ENCODE measurements at places on chromosomes 16 and 17.

- DNase-seq: peak; percentile 1
Measured at GRCh38 chr16:76639685-76640289, 362.6 kb downstream of the CNTNAP4 start.

DNA sequence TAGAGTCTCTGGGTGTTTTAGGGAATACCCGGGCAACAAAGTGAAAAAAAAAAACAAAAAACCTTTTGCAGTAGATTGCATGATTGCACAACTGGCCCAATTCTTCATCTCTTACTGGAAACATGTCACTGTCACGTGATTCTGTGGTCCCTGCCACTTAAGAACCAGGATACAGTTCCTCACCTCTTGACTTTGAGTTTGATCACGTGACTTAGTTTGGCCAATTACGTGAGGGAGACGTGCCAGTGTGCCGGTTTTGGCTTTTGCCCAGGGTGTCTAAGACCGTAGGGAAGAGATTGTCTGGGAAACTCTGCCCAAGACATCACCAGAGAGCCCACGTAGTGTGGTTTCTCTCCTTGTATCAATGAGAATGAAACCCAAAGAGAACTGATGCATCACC is 88.7 kb downstream of the GRIN2A start:
- DNase-seq: no peak

- no peak for DNase-seq
Measured at GRCh38 chr17:72008236-72008876, 112.5 kb upstream of the SOX9 start.

DNA sequence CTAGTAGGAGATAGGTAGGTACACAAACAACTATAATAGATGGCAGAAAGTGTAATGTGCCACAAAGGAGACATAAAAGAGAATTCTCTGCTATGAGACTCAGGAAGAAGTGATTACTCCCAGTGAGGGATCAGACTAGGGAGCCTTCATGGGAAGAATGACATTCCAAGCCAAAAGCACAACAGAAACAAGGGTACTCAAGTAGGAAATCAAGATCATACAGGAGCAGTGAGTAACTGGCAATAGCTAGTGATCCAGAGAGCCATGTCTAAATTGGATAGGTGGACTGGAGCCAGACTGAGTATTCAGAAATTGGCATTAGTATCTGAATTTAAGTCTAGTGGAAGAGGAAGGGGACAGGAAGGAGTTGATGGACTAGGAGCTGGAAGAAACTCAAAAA is 10.7 kb downstream of the RFFL start:
- no peak for DNase-seq

DNA sequence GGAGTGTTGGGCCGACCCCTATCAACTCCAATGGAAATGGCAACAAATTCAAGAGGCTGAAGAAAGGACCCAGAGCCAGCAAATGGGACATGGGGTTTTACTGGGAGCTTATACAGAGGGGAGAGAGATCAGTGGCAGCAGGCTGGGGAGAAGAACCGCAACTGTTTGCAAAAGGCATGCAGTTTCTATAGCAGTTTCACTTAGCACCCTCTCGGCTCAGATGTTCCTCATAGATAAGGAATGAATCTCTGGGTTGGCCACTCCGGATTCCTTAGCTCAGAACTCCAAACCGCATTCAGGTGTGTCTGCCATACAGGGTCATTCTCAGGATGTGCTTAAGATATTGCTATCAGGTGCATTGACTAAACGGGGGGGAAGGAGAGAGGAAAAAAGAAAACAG is 71.1 kb upstream of the RPL38 start:
- no peak for DNase-seq

- peak; percentile 53 for DNase-seq
Measured at GRCh38 chr17:47663912-47664623, 14.3 kb downstream of the KPNB1 start.

GRCh38 chr17:66580184-66580955 is 254.5 kb upstream of the CACNG5 start:
- DNase-seq: no peak
